ENCODE measurements at places on chromosomes 2 and 18.

DNA sequence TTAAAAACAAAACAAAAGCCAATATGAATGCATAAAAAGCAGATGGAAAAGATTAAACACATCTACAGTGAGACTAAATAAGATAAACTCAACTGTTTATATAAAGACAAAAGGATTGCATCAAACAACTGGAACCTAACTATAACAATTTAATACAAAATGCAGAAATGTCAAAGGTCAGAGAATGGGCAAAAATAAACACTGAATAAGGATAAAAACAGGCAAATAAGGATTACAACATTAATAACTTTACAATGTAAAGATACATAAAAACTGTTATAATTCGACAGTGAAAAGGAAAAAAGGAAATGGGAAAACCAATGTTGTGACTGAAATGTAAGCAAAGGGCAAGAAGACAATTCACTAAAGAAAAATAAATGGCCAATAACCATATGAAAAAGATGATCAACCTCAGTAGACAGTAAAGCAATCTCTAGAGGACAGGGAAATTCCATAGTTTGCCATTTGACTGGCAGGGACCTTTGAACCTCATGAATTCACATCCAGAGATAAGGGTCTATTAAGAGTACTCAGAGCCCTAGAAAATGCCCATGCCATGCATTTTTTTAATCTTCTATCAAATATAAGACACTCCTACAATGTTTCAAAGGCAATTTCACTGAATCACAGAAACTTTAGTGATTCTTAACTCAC lies 83.7 kb downstream of the TMEM131 start:
- peak; percentile 3 for DNase-seq

DNA sequence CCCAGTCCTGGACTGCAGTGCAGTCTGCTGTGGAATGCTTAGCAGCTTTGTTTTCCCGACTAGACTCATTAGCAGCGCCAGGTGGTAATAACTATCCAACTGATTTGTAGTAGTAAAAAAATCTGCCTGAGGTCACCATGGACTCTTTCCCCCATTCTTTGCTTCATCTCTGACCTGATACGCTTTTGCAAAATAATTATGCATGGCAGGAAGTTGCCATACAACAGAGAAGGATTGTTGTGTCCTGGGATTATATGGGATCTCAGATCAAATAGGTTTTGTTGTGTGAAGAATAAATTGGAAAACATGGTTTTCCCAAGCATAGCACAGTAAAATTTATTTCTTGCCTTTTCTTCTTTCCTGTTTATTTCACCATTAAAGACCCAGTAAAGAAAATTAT lies 72.4 kb upstream of the ATP5MC3 start:
- DNase-seq, result no peak

GRCh38 chr2:2867397-2867979 lies 510.1 kb downstream of the EIPR1 start:
- DNase-seq, result no peak

GRCh38 chr2:43099797-43100196 lies 126.6 kb downstream of the ZFP36L2 start:
- no peak for DNase-seq

DNA sequence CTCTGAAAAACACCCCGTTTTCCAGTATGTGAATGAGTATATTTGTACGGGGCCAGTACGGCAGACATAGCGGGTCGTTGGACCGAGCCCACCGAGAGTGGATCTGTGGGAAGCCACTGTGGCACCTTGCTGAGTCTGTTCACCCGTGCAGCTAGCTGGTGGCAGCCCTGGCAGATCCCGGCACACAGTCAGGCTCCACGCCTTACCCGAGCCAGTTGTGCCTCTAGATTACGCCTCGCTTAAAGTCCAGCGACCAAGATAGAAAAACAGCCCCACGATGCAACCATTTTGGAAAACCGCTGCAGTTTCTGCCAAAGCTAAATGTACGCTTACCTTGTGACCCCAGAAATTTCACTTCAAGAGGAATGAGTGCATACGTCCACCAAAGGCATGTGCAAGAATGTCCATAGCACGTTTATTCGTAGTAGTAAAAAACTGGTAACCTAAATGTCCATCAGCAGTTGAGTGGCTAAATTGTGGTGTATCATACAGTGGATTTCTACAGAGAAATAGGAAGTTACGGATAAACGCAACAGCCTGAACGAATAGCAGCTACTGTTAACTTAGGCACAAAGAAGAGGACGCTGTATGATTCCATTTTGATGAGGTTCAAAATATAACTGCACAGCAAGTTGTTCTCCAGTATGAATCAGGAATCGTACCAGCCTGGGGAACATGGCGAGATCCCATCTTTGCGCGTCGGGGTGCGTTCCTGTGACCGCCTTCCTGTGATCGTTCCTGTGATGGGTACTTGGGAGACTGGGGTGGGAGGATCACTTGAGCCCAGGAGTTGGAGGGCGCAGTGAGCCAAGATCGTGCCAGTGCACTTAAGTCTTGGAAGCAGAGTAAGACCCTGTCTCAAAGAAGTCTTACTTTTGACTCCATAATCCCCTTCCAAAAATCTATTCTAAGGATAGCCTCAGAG lies 688 bp upstream of the WDR33 start:
- no peak for DNase-seq

DNA sequence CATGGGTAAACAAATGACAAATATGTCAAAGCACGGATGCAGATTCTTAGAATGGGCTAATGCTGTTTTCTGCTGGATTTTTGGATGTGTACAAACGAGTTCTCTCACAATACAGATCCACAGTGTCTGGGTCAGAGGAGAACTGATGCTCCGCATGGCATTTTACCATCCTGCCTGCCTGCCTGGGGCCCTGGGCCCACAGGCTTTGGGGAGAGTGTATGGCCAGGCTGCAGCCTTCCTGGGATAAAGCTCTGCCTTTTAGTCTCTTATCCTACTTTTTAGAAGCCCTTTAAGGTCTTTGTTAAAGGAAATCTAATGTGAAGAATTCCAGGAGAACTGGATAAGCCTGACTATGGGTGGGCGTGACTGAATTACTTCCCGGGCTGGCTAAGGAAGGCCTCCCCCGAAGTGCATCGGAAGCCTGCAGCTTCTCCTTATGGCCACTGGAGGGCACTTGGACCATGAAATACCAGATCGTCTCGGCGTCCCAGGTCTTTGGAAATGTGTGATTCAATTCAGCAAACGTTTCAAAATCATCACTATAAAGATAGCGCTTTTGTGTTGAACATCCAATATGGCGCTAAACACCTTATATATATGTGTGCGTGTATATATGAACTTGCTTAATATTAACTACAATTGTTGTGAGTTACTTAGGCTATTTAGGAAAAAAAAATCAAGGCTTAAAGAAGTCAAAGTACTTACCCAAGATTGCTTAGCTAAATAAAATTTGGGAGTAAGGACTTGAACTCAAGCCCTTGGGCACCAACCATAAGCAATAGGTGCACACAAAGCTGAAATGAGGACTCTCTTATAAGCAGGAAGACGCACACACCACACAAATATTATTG lies 15.2 kb upstream of the DNPEP start:
- peak; percentile 92 for DNase-seq

DNA sequence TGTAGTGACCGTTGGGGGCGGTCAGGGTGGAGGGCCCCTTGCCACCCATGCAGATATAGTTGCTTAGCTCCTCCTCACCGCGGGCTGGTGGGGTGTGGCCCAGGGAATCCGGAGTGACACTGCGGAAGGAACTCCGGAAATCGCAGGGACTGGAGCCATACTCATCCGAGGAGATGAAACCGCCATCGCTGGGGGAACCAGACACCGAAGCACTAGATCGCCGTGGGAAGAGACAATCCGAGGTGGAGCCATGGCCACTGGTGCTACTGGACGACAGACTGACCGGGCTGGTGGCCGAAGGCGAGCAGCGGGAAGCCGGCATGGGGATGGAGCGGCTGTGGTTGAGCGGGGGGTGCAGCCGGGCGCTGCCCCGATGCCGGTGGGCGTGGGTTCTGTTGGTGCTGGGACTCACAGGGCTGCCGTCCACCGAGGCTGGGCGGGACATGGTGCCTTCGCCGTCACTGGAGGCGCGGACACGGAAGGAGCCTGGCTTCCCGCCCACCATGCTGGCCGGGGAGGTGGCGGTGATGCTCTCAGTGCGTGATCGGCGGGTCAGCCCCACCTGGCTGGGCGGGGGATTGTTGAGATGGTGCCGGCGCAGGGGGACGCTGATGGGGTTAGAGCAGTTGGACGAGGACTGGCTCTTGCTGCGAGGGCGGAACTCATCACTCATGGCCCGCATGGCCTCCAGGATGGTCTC lies 2.2 kb downstream of the IRS1 start:
- DNase-seq, result peak; percentile 33

DNA sequence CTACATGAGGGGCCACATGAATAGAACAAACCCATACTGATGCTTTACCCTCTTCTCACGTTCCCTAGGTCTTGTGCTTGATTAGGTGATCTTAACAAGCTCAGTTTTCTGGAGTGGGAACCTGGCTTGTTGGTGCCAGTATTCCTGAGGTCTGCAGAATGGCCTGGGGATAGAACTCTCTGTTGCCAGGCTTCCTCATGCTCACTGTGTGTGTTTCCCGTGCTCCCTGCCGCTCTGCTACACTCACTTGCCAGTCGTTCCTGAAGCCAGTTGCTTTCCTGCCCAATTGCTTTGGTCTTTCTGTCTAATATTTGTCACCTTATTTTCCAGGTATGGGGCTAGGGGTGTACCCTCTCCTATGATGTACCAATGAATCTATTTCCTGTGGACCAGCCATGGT lies 2111.5 kb upstream of the PIK3C3 start:
- no peak for DNase-seq

GRCh38 chr2:240790370-240791220 lies 29.4 kb downstream of the KIF1A start:
- no peak for DNase-seq

DNA sequence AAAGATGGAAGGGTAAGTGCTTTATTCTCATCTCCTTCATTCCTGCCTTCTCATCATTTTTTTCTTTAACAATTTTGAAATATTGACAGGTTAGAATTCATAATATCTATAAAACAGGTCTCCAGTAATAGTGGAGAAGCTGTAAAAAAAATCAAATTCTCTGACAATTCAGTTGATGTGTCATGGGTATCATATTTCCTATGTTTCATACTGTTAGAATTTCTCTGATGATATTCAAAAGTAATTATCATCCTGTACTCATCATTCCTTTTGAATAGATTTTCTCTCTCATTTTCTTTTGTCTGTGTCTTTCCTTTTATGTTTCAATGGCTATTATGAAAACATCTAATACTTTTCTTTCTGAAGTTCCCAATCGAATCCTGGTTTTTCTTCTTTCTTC lies 97.7 kb downstream of the CPS1 start:
- peak; percentile 67 for DNase-seq

GRCh38 chr2:42298132-42298531 lies 62.9 kb downstream of the COX7A2L start:
- no peak for DNase-seq

DNA sequence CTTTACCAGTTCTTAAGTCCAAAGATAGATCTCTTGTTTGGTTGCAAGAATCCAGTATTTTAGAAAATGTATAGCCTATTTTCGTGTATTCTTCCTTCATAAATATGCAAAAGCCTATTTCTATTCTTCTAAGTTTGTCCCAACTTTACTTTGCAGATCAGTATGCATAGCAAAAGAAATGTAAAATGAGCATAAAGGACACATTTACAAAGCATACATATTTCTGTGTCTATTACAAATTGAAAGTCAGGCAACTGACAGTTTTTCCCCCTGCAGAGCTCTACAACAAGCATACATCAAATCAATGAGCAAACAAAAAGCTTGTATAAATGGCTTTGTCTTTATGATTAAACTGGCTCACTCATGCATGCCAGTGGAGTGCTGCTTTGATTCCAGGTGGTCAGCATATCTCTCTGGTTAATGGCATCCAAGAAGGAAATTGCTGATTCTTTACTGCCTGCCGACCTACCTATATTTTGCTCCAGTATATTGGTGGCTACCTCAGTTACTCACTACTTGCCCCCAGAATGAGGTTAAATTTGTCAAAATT lies 10.0 kb upstream of the VPS54 start:
- no peak for DNase-seq

DNA sequence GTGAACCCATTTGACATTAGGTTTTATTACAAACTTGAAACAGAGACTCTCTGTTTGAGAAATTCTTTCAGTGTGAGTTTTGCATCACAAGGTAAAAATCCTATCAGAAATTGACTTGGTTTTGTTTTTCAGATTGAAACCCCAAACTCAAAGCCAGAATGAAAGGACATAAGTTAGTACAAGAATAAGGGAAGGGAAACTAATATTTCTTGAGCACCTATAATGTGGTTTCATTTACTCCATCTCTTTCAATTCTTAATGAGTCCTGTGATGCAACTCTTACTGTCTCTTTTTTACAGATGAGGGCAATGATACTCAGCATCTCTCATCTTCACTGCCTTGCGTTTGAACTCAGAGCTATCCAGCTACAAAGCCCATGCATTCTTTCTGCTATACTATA lies 210.0 kb upstream of the SIX3 start:
- no peak for DNase-seq

GRCh38 chr2:26530696-26531095 lies 52.8 kb upstream of the OTOF start:
- peak; percentile 62 for DNase-seq

DNA sequence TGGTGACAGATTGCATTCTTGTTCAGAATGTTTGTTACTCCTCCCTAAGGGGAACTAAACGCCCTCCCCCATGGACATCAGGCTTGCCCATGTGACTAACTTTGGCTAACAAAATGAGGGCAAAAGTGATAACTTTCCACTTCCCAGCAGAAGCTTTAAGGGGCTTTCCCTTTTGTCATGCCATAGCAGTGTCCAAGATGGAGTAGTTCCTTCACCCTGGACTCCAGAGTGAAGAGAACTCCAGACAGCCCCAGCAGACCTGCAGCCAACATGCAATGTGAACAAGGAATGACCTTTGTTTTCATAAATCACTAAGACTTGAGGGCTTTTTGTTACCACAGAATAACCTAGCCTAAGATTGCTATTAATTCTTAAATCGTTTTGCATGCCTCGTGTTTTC lies 163.5 kb downstream of the ZEB2 start:
- DNase-seq, result no peak

DNA sequence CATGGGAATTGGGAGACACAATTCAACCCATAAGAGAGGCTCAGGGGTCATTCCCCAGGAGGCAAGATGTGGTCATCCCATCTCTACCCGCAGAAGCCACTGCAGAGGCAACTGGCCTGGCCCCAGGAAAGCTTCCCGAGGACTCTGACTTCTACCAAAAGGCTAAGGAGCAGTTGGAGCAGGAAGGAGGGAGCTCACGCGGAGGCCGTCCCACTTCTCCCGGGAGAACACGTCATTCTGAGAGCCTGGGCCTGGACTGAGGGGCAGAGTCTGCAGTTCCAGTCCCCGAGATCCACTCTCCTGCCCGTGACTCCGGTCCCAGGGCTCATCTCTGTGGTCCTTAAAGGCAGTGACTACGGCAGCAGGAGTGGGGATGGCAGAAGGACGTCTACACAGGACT lies 69.0 kb upstream of the TAF1B start:
- DNase-seq, result no peak

- peak; percentile 95 for DNase-seq
Measured at GRCh38 chr2:84494070-84494469, 22.2 kb upstream of the DNAH6 start.

GRCh38 chr2:129118296-129118695 lies 799.6 kb upstream of the HS6ST1 start:
- DNase-seq, result no peak

- peak; percentile 97 for DNase-seq
Measured at GRCh38 chr2:120771111-120771780, 35.6 kb downstream of the GLI2 start.

Measured in ELR (cell line).